ENCODE measurements at places on chromosomes 6 and 20.

- DNase-seq = no peak
These were observed 294.7 kb downstream of the PTPRT start for GRCh38 chr20:42895020-42895419.

- DNase-seq = peak; percentile 97
These were observed 147.8 kb upstream of the RALGAPA2 start for GRCh38 chr20:20860078-20860806.

GRCh38 chr6:137136065-137136464 lies 37.4 kb downstream of the IL22RA2 start:
- no peak for DNase-seq

DNA sequence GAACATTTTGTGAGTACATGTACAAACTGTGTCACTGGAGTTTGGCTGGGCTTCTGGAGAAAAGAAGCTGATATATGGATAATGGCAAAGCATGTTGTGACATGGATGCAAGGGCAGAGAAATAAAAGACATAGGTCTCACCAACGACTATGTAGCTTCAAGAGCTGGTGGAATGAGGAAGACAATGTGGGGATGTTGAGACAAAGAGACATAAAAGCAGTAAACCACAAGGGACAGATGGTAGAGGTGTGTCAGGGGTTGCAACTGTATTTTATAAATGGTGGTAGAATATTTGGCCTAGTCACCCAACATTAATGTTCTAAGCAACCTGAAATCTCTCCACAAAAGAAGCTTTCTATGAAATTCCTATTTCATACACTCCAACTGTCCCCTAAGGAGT lies 199.0 kb downstream of the KCNQ5 start:
- DNase-seq = no peak

GRCh38 chr20:59580991-59581401 lies 23.3 kb upstream of the PHACTR3 start:
- DNase-seq = no peak

GRCh38 chr20:8853805-8854338 lies 215.0 kb upstream of the PLCB4 start:
- peak; percentile 86 for DNase-seq

- DNase-seq = no peak
These were observed 74.5 kb downstream of the PSMG4 start for GRCh38 chr6:3333263-3333662.

GRCh38 chr6:154276810-154277628 lies 79.6 kb downstream of the IPCEF1 start:
- peak; percentile 72 for DNase-seq

DNA sequence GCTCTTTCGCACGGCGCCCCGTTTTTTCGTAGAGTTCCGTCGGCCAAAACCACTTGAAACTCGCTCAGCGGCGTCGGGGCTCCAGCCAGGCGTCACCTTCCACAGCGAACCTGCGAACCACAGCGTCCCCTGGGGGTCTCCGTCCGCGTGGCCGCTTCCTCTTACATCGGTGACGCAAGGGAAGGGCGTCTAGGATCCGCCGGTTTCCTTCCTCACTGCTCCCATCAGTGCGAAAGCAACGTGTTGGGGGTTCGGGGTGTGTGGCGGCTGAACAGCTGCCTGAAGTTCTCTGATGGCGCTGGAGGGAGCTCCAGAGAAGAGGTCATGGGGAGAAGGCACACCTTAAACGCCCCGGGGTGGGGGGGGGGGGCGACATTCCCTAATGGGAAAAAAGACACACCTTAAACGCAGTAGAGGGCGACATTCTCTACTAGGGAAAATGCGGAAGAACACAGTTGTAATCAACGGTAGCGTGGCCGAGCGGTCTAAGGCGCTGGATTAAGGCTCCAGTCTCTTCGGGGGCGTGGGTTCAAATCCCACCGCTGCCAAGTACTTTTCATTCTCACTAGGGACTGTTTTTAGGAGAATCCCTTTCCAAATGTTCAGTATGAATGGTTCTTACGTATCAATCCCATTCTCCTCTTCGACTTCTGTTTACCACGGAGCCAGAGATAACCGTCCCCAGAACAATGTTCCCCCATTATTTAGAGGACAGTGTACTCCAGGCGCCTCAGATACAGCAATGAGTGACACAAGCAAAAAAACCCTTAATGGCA lies 16.4 kb downstream of the ZNF311 start:
- DNase-seq = no peak

GRCh38 chr6:117167520-117168271 lies 97.7 kb upstream of the VGLL2 start:
- no peak for DNase-seq

DNA sequence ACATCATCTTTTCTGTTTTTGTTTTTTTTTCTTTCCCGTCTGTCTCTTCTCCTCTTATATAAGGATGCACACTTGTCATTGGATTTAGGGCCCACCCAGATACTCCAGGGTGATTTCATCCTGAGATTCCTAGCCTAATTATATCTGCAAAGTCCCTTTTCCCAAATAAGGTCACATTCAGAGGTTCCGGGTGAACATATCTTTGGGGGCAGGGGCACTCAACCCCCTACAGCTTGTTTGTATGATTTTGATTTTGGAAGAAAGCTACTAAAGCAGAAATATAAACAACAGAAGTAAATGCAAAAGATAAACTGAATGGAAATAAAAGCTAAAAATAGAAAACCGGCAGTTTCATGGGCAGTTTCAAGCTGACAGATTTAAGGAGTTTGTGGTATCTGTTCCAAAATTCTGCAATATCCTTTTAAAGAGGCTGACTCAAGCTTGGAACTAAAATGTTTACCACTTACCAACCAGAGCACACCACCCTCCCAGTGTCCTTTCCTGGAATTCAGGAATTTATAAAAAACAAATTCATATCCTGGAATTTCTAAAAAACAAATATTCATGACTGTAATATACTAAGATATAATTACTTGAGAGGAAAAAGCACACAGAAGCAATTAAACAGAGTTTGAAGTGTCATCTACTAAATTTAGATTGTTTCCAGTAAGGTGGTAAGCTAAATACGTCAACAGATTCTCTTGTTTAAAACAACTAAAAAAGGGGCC lies 100.0 kb upstream of the CARMIL1 start:
- no peak for DNase-seq

DNA sequence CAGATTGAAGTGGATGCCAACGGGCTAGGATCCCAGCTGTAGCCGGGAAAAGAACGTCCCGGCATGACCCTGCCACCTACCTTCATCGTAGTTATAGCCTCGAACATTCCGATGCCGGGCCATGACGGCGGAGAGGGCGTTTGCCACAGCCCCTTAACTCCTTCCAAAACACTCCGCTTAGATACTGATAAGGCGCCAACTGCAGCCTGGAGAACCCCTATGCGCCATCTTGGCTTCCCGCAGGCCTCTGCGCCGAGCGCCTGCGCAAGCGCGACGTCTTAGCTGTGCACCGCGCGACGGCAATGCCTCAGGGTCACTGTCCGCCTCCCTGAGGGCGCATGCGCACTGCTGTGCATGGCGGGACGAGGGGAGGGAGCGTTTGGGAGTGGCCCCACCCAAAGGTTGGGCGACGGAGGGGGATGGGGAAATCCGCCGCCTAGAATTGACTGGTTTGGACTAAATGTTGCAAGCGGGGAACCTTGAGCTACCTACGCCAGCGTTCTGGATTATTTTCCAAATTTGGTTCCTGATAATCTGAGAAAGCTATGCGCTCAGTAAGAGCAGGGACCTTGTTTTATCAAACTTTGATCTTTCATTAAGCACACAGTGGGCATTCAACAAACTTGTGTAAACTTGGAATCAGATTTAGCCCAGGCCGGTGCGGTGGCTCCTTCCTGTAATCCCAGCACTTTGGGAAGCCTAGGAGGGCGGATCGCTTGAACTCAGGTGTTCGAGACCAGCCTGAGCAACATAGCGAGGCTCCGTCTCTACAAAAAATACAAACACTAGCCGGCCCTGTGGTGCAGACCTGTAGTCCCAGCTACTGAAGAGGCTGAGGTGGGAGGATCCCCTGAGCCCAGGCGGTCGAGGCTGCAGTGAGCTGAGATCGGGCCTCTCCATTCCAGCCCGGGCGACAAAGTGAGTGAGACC lies at the start of gene HBS1L:
Gene HBS1L, minus strand, starts transcription at position 254 of the 930 bp plus-strand sequence. Its CDS starts 131 bp downstream, at position 123.
- DNase-seq = peak; percentile 88

GRCh38 chr20:49256261-49256660 lies 21.6 kb downstream of the ZNFX1 start:
- no peak for DNase-seq

GRCh38 chr6:41723530-41724227 lies 11.7 kb downstream of the TFEB start:
- DNase-seq = no peak

DNA sequence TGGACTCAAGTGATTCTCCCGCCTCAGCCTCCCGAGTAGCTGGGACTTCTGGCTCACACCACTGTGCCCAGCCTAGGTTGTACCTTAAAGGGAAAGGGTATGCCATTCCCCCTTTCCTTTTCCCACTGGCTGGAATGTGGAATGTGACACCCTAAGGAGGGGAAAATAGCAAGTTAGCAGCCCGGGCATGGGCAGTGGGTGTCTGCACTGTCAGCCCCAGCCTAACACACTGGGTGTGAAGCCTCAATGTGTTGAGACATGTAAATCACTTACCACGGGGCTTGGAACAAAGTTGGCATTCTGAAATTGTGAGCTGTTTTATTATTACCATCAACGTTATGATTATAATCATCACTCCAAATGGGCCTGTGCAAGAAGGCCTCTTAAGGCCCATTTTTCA lies 80.8 kb upstream of the PTPN1 start:
- DNase-seq = no peak

GRCh38 chr6:134373993-134374392 lies 56.1 kb upstream of the SGK1 start:
- DNase-seq = no peak

GRCh38 chr6:99833034-99833433 lies 161.0 kb downstream of the MCHR2 start:
- no peak for DNase-seq

- no peak for DNase-seq
These were observed 420.9 kb upstream of the JAG1 start for GRCh38 chr20:11094711-11095110.

DNA sequence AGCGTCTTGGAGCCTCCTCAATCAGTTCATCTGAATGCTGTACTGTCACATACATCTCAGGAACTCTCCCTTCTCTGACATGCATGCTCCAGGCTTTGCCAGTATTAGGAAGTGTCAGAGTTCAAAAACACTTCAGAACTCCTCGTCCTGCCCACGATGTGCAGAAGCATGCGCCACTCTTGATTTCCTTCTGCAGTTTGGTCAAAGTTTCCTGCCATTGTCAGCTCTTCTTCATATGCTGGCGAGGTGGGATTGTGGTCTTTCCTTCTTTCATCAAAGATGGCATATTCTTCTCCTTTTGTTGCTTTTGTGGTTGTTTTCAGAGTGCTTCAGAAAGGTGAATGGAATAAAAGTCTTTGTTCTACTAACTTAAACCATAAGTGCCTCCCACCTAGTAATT lies 21.0 kb downstream of the SLC13A3 start:
- no peak for DNase-seq

- DNase-seq = no peak
These were observed 50.6 kb upstream of the CCDC167 start for GRCh38 chr6:37550191-37550831.

DNA sequence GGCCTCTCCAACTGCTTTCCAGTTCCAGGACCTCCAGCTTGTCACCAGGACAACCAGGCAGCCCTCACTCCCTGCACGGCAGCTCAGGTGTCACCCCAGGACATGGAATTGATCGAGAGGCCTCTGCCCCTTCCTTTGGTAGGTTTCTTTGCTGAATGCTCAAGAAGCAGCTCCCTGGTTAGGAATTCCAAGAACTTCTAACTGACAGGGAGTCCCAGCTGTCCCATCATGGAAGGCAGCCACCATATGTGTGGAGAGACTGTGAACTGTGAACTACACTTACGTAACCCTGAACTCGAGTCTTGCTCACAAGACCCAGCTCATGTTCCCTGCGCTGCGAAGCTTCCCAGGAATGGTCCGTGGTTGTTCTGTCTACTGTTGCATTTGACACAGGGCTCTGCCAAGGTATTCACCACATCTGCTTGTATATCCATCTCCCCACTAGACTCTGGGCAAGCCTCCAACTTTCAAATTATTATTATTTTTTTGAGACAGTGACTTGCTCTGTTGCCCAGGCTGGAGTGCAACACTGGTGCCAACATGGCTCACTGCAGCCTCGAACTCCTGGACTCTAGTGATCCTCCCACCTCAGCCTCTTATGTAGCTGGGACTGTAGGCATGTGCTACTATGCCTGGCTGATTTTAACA lies 35.7 kb downstream of the MGME1 start:
- no peak for DNase-seq

DNA sequence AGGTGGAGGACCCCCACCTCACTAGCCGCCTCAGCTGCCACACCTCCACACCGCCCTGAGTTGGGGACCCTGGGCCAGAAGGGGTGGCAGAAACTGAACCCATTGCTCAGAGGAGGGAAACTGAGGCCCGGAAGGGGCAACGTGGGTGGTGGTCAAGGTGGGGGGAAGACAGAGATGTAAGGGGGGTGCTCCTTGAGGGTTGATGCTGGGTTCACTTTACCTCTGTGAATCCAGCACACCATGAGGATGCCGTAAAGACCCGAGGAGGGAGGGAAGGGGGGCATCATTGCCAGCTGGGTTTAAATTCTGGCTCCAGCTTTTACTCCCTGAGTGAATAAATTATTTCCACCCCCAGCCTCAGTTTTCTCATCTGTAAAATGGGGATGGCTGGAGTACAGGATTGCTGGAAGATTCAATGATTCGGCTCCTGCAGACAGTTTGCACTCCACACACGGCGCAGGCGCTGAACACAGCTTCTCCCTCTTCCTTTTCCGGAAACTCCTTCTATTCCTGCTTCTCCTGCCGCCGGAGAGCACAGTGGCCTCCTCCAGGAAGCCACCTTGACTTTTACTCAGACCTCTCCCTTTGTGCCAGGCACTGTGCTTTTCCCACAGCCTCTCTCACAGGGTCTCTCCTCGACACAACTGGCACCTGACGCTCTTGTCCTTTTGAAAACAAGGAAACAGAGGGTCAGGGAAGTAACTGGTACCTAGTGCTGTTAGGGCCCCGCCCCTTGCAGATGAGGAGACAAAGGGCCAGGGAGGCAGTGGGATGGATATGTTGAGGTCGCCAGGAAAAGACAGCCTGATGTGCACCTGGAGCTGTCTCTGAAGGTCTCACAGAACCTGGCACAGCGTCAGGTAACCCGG lies 59.4 kb downstream of the UBE2V1 start:
- DNase-seq = no peak

DNA sequence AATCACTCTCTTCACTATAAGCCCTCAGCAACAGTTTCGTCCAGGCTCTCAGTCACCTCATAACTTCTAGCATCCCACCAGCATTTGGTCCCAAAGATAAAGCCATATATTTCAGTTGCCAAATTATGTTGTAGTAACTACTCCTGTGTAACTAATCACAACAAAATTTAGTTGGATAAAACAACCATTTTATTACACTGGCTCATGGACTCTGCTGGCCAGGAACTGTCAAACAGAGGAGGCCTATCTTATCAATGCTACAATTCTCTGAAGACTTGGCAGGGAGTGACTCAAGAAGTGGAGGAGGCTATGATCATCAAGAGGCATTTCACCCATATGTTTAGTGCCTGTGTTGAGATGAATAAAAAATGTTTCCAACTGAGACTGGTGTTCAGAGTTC lies 1082.3 kb upstream of the GJE1 start:
- DNase-seq = no peak

All from NCI-H748 treated with DMSO at 0.1 percent for 48 hours (cell line).